Stimulated activated CD4-positive, alpha-beta T cell treated with anti-CD3 and anti-CD28 coated beads, Interleukin-1b, Interleukin-23, amount 100 ng/mL, for 1 hour (primary cell): ENCODE measurements at places on chromosomes 4 and X.

GRCh38 chr4:5943561-5943960, 50.7 kb upstream of the CRMP1 start:
- DNase-seq, result no peak

DNA sequence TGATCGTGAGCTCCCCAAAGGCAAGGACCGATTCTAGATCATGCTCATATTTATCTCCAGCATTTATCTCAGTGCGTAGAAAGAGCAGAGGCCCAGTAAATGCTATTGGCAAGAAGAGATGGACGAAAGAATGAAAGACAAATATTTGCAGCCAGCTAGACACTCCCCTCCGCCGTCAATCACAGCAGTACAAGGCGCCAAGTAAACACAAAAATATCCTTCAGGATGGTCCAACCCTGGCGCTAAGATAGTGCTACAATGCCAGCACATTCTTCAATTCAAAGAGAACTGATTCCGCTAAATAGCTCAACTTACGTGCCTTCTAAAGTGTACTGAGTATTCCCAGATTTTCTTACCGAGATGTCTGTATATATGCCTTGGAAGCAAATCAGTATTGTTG, 114.5 kb downstream of the DDX53 start:
- no peak for DNase-seq

GRCh38 chr4:156191044-156191781, 237.5 kb upstream of the CTSO start:
- no peak for DNase-seq

DNA sequence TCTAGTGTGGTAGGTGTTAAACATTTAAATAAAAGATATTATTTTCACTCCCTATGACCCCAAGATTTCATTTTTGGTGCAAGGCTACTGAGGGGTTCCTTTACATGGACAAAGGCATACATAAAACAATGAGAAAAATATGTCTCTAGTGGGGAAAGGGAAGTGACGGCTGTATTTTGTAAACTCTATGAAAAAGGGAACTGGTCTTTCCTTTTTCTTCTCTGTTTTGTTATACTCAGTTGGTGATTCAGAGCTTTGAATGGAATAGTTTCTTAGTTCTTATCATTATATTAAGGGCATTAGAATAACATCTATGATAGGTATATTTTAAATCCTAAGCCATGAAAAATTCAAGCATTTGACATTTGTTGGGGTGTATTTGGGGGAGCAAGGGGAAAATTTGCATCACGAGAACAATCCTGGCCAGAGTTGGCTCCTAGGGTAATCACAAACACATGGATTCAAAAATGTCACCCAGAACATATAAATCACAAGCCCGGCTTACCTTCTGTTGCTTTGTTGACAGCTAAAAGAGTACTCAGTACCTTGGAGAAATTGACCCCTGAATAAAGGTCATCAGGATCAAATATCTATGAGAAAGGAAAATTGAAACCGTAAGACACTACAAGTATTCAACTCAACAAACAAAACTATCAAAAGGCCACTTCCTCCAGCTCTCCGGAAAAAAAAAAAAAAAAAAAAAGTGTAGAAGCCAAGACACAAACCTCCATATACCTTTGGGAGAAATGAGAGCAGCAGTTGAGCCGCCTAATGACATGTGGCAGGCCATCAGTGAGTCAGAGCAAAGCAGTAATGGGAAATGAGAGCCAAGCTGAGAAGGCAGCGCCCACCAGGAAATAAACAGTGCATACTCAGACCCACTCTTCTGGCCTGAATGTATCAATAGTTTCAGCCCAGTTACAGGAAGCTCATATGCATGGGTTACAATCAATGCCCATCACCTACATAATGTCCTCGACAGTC, 33.4 kb downstream of the ARHGEF6 start:
- no peak for DNase-seq

GRCh38 chr4:140870427-140870826, 114.2 kb upstream of the TBC1D9 start:
- no peak for DNase-seq
